ENCODE measurements at places on chromosomes 3 and 15.

DNA sequence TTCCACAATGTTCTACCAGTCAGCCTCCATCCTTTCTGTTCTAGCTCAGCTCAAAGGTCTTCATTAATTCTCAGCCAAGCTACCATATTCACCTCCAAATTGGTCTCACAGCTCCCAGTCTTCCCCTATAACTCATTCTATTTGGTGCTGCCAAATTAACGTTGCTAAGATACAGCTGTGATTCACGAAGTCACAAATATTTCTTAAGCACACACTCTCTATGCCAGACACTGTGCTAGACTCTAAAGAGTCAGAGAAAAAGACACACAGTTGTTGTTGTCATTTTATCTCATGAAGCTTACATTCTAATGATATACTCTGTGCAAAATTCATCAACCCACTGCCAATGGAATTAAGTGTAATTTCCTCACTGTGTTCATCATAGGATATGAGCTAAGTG is 102.8 kb downstream of the FRMD5 start:
- no peak for DNase-seq

DNA sequence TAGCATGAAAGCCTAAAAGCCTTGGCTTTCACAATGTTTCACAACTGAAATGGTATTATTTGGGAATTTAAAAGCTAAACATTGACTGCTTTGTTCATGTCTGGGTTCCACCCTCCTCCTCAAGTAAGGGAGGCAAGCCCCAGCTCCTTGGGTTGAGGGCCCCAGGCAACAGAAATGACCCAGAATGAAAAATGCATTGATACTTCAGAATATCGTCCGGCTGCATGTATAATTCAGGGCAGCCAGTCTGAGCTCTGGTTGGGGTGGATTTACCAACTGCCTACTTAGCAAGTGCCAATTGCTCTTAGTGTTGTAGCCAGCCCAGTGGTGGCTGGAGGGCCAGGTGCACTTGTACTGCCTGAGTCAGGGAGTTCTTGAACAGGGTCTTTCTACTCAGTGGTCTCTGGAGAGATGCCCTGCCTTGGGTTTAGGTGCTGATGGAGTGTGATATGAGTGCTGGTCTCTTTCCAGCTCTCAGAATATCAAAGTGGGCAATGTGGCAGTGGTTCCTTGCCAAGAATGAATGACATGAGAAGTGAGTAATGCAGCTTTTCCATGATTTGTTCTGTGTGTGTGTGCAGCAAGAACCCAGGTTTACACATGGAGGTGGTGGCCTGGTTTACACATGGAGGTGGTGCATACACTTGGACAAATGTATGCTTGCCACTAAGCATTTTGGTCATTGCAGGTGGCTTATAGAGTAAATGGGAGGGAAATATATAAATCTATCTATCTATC is 40.9 kb upstream of the ADAMTSL3 start:
- no peak for DNase-seq

- DNase-seq = no peak
Observed at GRCh38 chr3:114856835-114857234, 290.3 kb downstream of the ZBTB20 start.

- no peak for DNase-seq
Observed at GRCh38 chr3:182682263-182683241, 110.8 kb upstream of the ATP11B start.

DNA sequence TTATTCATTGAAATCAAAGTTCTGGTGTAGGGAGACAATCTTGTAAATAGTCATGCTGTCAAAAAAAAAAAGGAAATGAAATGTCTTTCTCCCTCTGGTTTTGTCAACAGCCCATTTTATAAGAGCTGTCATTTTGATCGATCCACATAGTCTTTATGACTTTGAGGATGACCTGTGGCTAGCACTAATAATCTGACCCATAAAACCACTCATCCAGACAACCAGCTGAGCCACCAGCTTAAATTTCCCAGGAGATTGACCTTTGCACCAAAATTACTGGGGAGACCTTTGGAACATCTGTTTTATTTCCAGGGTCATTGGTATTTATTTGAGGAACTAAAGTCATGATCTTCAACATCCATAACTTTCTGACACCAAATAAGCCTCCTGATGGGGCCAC is 98.5 kb upstream of the MME start:
- no peak for DNase-seq

- no peak for DNase-seq
Observed at GRCh38 chr3:51385621-51386091, 565 bp downstream of the MANF start.

DNA sequence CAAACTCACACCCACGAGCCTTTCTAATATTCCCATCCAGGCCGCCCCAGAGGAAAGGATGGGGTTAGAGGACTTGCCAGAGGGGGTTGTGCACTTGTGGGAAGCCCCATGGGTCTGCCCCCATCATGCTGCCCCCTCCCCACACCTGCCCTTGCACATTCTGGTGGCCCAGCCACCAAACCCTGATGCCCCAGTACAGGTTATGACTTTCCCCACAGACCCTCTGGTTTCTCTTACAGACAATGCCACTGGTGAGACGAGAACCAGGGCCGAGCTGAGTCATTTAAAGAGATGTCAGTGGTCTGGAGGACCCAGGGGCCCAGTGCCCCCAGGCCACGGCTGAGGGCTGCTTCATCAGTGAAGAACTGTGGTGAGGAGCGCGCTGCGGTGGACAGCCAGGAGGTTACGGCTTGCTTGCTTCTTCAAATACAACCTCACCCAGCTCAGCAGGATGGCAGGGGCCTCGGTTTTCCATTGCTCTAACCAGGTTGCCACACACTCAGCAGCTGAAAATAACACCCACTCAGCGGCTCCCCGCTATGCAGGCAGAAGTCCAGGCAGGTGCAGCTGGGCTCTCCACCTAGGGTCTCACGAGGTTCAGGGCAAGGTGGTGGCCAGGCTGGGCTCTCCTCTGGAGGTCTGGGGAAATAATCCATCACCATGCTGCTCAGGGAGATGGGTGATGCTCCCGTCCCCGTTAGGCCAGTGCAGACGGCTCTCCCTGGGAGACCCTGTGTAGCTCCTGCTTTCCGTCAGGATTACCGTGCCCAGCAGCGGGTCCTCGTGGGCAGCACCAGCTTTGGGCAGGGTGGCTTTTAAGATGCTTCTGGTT is 13.8 kb upstream of the SNRPA1 start:
- DNase-seq = no peak
